ENCODE measurements at places on chromosomes 11 and 22.
A peak's percentile ranks its signal among the peaks of the same experiment; 100 is the strongest.

GRCh38 chr11:26070714-26071380 lies 261.1 kb upstream of the ANO3 start:
- DNase-seq = no peak

DNA sequence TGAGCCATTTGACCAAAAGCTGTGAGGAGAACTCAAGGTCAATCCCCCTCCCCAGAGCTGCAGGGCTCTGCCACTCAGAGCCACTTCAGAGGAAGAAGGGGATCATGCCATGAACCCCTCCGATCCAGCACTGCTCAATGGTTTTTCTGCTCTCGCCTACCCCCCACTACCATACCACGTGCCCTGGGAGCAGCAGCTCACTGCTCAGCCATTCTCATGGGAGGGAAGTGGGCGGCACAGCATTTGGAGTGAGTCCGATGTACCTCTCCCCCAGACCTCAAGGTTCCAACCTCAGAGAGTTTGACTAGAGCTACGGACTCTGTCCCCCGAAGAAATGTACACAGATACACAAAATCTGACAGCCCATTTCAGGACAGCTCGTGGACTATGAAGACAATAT lies 34.5 kb downstream of the AP1B1 start:
- no peak for DNase-seq

- DNase-seq = peak; percentile 42
Measured at GRCh38 chr11:120666121-120666639, 154.6 kb downstream of the GRIK4 start.

GRCh38 chr11:95739108-95739938 lies 50.3 kb downstream of the FAM76B start:
- no peak for DNase-seq

DNA sequence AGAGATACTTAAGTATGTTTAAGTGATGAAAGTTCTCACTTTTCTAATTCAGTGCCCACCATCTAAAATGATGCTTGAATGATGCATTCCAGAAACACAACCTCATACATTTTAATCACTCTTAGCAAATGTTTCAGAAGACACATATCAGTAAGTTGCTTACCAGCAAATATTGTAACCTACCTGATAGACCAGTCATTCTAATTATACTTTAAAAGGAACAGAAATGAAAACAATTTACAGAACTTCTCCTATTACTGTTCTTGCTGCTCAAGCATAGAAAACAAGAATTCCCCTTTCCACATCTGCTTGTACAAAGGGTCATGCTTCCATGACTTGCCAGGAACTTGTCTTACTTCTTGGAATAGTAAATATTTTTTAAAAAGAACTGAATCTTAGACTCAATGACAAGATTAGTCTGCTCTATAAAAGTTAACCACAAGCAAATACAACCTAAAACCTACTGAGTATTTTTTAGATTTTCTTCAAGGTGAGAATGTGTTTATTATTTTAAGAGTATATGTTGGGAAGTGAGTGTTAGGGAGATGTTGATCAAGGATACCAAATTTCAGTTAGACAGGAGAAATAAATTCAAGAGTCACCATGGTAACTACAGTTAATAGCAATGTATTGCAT lies 82.0 kb upstream of the SC5D start:
- DNase-seq = no peak
